ENCODE measurements at places on chromosomes 16 and 17.

- no peak for DNase-seq
Measured at GRCh38 chr16:29983420-29984136, 9.9 kb downstream of the TAOK2 start.

GRCh38 chr16:7316281-7316888, 16.3 kb upstream of the RBFOX1 start:
- DNase-seq = no peak

- DNase-seq = no peak
Measured at GRCh38 chr17:36641877-36642845, 40.8 kb downstream of the MRM1 start.

DNA sequence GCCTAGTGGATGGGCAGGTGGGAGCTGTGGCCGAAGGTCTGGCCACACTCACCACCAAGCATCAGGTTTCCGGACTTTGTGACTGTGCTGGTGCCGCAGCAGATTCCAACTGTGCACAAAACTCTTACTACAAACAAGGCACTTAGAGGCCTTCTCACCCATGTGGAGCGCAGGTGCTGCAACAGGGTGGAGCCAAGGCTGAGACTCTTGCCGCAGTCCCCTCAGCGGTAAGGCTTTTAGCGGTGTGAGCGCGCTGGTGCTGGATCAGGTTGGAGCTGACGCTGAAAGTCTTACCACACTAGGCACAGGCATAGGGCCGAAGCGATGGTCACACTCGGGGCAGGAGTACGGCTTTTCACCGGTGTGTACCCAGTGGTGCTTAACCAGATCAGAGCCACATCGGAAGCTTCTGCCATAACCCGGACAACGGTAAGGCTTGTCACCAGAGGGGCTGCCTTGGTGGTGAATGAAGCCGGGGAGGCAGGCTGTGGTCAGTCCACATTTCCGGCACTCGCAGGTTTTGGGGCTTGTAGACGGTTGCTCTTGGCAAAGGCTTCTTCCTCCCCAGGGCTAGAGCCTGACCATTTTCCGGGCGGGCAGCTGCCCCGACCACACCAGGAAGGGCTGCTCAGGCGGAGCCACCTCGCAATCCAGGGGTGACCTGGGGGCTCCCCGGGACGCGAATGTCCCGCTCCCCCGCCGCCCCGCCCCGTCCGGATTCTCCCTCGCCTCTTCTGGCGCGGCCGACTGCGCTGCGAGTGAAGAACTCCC, 1.0 kb upstream of the ARMC5 start:
- peak; percentile 38 for DNase-seq

- no peak for DNase-seq
Measured at GRCh38 chr17:76384222-76384986, at the start of gene SPHK1. SPHK1 (plus strand) TSS chr17:76384609; CDS start chr17:76385645, 1,036 bp downstream.

GRCh38 chr17:81740395-81740961, 28.4 kb downstream of the SLC25A10 start:
- no peak for DNase-seq

- no peak for DNase-seq
Measured at GRCh38 chr16:68452176-68452575, 3.9 kb upstream of the SMPD3 start.

DNA sequence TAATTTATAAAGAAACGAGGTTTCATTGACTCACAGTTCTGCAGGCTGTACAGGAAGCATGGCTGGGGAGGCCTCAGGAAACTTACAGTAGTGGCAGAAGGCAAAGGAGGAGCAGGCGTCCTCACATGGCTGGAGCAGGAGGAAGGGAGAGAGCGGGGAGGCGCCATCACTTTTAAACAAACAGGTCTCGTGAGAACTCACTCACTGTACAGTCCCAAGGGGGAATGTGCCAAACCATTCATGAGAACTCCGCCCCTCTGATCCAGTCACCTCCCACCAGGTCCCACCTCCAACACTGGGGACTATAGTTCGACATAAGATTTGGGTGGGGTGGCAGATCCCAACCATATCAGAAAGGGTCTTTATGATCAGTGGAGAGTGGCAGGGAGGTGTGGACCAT, 392.4 kb upstream of the TNRC6C start:
- no peak for DNase-seq

GRCh38 chr17:73720187-73720834, 76.1 kb upstream of the SDK2 start:
- DNase-seq = peak; percentile 60

DNA sequence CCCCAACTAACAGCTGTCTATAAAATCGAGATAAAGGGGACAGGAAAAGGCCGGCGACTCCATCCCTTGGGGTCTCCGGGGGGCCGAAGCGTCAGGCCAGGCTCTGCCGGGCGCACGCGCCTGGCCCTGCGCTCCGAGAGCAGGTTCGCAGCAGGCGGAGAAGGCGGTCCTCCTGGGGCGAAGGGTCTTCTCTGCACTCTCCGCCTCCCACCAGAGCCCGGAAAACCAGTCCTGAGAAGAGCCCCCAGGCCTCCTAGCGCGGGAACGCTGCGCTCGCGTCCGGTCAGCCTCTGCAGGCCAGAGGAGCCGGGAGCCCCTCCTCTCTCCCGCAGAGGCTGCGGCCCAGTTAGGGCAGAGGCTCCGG, 5.1 kb downstream of the FOXF1 start:
- DNase-seq = no peak

- peak; percentile 33 for DNase-seq
Measured at GRCh38 chr17:34420254-34420766, 57.3 kb upstream of the CCL1 start.

GRCh38 chr17:36928471-36929345, 8.6 kb upstream of the LHX1 start:
- DNase-seq = no peak

DNA sequence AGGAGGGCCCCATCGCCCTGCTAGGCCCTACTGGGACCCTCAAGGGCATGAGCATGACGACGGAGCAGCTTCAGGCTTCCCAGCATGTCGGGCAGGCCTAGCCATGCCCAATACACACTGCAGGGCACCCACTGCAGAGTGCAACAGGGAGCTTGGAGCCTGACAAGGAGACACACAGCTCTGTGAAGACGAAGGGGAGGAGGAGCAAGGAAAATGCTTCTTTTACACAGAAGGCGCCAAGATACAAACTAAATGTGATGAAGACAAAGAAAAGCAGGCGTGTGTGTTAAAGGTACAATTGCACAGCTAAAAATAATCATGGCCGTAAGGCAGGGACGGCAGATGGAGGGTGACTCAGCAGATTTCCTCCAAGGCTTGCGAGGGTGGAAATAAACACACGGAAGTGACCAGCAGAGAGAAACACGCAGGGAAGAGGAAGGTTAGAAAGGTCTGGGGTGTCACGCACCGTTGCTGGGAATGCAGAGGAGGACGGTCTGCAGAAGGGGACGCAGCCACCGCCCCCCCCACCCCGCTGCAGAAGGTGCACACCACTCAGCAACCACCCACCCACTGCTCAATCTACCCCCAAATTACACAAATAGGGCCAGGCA, 108.5 kb downstream of the ZNF778 start:
- no peak for DNase-seq

DNA sequence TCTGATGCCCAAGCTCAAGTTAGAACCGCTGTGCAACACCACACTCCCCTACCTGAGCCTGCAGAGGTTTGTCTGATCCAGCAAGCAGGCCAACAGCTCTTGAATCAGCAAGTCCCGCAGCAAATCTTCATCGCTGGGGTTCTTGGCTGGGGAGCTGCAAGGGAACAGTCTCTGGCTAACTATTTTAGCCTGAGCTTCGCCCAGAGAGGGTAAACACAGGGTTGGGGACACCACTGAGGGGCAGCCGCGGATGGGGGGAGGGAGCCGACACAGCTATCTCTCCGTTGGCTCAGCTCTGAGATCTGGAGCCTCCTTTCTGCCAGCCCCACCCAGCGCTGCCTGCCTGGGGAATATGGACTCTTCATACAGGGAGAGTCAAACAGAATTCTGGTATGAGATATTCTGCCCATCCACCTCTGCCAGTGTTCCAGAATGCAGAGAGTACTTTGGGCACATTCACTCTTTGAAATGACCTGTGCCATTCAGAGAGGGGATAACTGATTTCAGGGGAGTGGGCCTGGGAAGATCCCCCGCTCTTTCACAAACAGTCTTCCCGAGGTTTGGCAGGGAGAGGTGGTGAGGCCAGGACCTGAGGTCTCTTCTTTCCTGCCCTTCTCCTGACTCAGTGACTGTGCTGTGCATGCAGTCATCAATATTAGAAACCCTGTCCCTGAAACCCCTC, 7.4 kb downstream of the GIP start:
- DNase-seq = no peak

GRCh38 chr17:933312-934073, 46.1 kb downstream of the NXN start:
- DNase-seq = no peak

- DNase-seq = no peak
Measured at GRCh38 chr17:63151941-63152523, 186.0 kb downstream of the TANC2 start.

GRCh38 chr17:77316191-77316641, 175.4 kb downstream of the SEC14L1 start:
- no peak for DNase-seq

- no peak for DNase-seq
Measured at GRCh38 chr16:86680661-86681030, 102.3 kb downstream of the FOXL1 start.

- peak; percentile 55 for DNase-seq
Measured at GRCh38 chr17:21119247-21119918, 7.4 kb upstream of the DHRS7B start.

DNA sequence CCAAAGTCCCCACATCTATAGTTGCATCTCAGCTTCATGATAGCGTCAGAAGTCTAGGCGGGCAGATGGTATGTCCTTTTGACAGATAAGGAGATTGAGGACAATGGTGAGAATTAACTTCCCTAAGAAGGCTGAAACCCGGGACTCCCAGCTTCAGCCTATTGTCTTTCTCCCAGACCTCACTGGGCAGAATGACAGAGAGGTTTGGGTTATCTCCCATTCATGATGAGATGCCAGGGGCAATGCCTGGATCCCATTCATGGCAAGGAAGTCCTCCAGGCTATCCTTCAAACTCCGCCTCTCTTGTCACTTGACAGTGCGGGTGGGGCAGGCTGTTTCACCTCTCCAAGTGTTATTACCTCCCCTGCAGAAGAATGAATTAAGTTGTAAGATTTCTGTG, 100.3 kb downstream of the IRX5 start:
- DNase-seq = no peak

DNA sequence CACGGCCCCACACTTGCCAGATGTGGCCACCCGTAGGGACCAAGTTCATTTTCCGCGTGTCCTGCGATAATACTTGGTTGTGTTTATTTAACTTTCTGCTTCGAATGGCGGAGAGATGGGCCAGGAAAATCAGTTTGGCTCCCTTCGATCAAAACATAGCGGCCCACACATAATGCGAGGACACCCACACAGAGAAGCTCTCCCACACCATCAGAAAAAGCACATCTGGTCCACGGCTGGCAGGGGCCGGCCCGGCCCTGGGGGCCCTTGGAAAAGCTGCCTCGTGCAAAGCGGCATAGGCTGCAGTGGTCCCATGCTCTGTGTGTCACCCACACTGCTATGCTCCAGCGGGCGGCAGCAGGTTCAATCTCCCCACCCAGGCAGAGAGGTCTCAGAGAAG, 46.9 kb downstream of the ZNF423 start:
- DNase-seq = no peak

DNA sequence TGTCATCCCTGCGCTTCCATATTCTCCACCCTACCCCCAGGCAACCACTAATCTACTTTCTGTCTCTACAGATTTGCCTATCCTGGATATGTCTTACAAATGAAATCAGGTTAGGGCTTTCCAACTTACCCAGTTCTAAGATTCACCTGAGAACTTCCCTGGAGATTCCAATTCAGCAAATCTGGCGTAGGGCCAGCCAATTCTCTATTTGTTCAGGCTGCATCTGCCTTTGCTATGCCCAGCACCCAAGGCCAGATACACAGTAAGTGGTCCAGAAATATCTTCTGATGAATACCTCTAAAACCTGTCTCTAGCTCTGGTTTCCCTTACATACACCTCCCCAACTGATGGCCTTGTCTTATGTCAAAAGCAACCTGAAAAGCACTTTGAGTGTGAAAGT, 10.4 kb upstream of the CTCF start:
- no peak for DNase-seq

GRCh38 chr17:81524039-81524864, 3.9 kb upstream of the FSCN2 start:
- DNase-seq = no peak
